ENCODE measurements at places on chromosomes 5 and 9.

- DNase-seq, result no peak
Measured at GRCh38 chr5:28602429-28602828, 1564.0 kb upstream of the CDH9 start.

DNA sequence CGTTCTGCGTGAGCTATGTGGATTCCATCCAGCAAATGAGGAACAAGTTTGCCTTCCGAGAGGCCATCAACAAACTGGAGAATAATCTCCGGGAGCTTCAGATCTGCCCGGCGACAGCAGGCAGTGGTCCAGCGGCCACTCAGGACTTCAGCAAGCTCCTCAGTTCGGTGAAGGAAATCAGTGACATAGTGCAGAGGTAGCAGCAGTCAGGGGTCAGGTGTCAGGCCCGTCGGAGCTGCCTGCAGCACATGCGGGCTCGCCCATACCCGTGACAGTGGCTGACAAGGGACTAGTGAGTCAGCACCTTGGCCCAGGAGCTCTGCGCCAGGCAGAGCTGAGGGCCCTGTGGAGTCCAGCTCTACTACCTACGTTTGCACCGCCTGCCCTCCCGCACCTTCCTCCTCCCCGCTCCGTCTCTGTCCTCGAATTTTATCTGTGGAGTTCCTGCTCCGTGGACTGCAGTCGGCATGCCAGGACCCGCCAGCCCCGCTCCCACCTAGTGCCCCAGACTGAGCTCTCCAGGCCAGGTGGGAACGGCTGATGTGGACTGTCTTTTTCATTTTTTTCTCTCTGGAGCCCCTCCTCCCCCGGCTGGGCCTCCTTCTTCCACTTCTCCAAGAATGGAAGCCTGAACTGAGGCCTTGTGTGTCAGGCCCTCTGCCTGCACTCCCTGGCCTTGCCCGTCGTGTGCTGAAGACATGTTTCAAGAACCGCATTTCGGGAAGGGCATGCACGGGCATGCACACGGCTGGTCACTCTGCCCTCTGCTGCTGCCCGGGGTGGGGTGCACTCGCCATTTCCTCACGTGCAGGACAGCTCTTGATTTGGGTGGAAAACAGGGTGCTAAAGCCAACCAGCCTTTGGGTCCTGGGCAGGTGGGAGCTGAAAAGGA lies 10.9 kb downstream of the QRFP start:
- DNase-seq, result no peak

GRCh38 chr5:109253262-109253661 lies 156.5 kb downstream of the PJA2 start:
- DNase-seq, result no peak

DNA sequence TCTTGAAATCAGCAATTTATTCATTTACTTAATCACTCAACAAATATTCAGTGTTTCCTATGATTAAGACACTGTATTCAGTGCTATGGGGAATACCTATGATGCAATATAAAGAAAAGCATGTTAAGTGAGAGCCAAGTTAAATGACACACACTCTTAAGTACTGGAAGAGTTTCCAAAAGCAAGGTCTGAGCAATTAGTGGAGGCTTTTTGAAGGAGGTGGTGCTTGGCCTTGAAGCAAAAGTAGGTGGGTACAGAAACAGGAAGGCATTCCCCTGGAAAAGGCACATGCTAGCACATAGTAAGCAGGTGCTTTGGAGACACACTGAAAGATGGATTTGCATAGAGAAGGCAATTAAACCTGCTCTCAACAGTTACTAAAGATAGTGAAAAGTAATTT lies 4.0 kb downstream of the TSLP start:
- no peak for DNase-seq

- no peak for DNase-seq
Measured at GRCh38 chr5:137091472-137091871, 407.7 kb downstream of the SPOCK1 start.

DNA sequence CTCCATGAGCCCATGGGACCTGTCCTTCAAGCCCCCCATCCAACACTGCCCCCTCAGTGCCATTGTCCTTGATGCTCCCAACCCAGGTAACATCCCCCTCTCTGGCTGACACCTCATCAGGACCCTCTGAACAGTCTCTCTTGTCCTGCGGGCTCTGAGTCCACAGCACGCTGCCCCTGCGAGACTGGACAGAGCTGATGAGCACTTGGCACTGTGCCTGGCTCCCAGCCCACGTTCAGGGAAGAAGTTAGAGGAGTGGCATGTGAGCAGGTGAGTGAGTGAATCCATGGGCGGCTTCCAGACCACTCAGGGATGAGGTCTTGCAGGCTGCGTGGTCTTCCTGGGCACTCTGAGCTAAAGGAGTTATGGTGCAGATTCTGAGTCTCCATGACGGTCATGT lies 70.7 kb downstream of the PAX5 start:
- no peak for DNase-seq

- no peak for DNase-seq
Measured at GRCh38 chr5:112938286-112938685, 16.3 kb upstream of the REEP5 start.

DNA sequence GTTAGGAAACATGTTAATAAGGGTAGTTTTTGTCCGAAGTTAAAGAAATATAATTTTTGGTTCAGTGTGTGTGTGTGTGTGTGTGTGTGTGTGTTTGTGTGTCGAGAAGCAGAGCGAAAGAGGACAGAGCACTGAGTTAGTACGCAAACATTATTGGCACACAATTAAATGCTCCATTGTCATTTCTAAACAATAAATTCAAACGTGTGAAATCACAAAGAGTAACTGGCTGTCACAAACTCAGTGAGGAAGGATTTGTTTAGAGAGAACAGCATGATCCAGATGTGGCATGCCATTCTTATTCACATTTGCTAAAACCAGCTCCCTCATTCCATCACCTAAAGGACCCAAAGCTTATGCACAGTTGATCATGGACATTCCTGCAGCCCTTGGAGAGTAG lies 970.8 kb downstream of the DTWD2 start:
- no peak for DNase-seq

Measured in stimulated activated CD4-positive, alpha-beta T cell treated with anti-CD3 and anti-CD28 coated beads, Interleukin-2, amount 100 ng/mL, for 4 hours (primary cell).